ENCODE measurements at places on chromosomes 2 and 18. TPM values are rescaled to one million over a fixed set of nuclear protein-coding genes. Genes with fewer than 3 reads are reported as not detected.

The C2orf72 gene
- not detected for total RNA-seq

The TXNDC2 gene
- total RNA-seq: not detected

The CXCR4 gene
- 167 TPM for total RNA-seq

The DYNC2LI1 gene
- 15.3 TPM for total RNA-seq

The GALNT3 gene
- total RNA-seq: 0.32 TPM

The APOB gene
- total RNA-seq: 0.30 TPM

The ARL4C gene
- total RNA-seq: 1.3 TPM
